ENCODE measurements at places on chromosomes 3 and 15. TPM values are rescaled to one million over a fixed set of nuclear protein-coding genes. Genes with fewer than 3 reads are reported as not detected.

The CDCP1 gene
- total RNA-seq, result 10.9 TPM

The C3orf49 gene
- not detected for total RNA-seq

The CYFIP1 gene
- total RNA-seq, result 86.4 TPM

The PCOLCE2 gene
- total RNA-seq, result 70.3 TPM

The OCA2 gene
- not detected for total RNA-seq

The ABI3BP gene
- 37.4 TPM for total RNA-seq

The RYR3 gene
- total RNA-seq, result 1.9 TPM

The LRRC49 gene
- 2.5 TPM for total RNA-seq

All from omental fat pad (tissue), 4 donors.